Foreskin fibroblast (primary cell): ENCODE measurements at places on chromosomes 6 and 20.
A peak's percentile ranks its signal among the peaks of the same experiment; 100 is the strongest.

DNA sequence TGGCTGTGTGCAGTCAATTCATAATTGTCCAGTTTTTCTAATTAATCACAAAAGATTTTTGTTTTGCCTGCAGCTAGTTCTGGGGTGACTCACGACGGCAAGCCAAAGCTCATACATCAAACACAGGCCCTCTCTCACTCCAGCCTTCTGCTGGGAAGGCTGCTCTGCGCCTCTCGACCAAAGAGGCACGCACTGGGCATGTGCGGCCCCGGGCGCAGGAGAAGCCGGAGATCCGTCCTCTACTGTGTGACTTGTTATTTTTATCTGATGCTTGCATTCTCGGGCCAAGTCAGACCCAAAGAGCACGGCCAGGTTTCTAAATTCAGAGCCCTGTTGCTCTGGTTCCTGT lies 98.5 kb downstream of the TFAP2A start:
- DNase-seq = peak; percentile 92

DNA sequence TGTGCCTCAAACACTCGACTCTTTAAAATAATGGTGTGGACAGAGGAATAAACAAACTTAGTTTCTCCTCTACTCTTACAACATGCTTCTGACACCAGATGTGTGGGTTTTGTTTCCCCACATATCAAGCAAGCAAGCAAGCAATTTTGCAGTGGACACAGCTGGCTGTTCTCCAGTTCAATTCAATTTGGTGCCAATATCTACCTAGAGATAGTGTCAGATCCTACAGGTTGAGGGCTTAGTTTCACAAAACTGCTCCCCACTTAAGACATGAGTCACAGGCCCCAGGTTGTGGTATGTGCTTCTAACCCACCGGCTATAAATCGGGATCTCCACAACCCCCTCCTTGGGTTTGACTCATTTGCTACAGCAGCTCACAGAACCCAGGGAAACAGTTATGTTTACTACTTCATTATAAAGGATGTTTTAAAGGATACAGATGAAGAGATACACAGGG lies 131.4 kb upstream of the TRAF3IP2 start:
- DNase-seq = peak; percentile 35

DNA sequence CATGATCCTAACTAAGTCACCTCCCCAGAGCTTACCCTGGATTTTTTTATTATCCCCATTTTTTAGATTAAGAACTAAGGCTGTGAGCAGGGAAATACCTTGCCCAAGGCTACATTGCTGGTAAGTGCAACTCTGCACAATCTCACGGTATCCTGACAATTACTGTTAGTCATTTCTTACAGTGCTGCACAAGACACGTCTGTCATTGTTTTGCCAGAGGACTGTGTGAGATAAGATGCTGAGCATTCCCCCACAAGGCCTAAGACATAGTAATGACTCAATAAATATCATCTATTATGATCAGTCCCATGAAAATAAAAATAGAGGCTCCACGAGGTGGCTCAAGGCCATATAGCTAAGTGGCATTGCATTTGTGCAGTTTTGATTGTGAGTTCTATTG lies 21.0 kb downstream of the PFDN4 start:
- no peak for DNase-seq

- DNase-seq = peak; percentile 26
Measured at GRCh38 chr6:127938701-127939100, 37.8 kb upstream of the THEMIS start.

DNA sequence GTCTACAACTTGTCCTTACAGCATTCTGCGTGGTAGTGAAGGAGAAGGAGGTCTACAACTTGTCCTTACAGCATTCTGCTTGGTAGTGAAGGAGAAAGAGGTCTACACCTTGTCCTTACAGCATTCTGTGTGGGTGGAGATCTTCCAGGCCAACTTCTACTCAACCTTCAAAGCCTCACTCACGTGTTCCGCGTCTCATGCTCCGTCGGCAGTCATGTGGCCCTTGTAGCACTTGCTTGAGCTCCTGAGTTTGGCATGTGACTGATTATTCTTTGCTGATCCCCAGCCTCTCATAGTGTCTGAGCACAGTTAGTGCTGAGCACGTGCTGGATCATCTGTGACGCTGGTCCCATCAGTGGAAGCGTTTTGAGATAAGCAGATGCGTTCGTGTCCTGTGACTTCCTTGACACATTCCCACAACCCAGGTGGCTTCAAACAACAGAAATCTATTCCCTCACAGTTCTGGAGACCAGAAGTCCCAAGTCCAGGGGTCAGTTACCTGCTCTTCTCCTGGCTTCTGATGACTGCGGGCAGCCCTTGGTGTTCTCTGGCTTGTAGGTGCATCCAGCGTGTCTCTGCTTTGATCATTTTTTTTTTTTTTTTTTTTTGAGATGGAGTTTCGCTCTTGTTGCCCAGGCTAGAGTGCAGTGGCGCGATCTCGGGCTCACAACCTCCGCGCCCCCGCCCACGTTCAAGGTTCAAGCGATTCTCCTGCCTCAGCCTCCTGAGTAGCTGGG lies 2.6 kb downstream of the SS18L1 start:
- DNase-seq = no peak

- DNase-seq = no peak
Measured at GRCh38 chr6:136923116-136923953, 1.2 kb downstream of the SLC35D3 start.

DNA sequence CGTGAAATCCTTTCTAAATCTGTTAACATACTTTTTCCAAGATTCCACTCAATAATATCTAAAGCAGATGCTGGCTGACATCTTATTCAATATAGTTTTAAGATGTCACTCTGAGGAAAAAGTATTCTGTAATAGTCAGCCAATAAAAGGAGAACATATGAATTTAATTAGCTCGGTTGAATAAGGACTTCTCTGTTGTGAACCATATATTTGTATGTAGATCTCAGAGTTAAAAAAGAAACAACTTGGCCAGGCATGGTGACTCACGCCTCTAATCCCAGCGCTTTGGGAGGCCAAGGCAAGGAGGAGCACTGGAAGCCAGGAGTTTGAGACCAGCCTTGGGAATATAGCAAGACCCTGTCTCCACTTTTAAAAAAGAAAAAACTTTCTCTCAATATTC lies 7.4 kb upstream of the CD24 start:
- DNase-seq = peak; percentile 52

DNA sequence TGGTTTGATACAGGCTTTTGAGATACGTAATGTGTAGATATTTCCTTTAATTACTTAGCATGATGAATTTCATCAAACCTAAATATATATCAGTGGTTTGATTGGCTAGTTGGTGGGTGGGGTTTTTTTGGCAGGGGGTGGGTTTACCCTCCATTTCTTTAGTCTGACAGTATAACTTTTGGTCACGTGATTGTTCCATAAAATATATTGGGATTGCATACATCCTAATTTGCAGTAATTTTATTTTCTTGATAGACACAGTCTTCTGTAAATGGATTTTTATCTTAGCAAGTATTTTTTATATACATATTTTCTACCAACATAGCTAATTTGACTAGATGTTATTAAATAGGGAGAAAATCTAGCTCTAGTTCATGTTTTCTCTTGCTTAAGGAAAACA lies 177.4 kb upstream of the QKI start:
- DNase-seq = no peak

- DNase-seq = no peak
Measured at GRCh38 chr20:48054051-48054450, 268.8 kb upstream of the SULF2 start.

- peak; percentile 42 for DNase-seq
Measured at GRCh38 chr6:47633141-47633540, 65.2 kb upstream of the ADGRF4 start.

DNA sequence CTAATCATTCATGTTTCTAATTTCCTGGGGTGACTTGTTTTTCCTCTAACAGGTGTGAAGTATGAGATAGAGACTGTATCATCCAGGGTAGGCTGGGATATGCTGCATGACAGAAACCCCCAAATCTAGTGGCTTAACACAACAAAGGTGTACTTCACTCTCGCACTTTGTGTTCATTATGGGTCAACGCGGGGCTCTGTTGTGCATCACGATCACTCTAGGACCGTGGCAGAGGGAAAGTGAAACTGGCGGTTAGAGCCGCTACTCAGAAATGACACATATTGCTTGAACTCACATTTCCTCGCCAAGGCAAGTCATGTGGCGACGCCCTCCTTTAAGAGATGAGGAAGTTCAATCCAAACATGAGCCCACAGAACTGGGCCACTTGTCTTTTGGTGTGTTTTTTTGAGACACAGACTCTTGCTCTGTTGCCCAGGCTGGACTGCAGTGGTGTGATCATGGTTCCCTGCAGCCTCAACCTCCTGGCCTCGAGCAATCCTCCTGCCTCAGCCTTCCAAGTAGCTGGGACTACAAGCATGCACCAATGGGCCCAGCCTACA lies 41.3 kb downstream of the PCNA start:
- peak; percentile 31 for DNase-seq

DNA sequence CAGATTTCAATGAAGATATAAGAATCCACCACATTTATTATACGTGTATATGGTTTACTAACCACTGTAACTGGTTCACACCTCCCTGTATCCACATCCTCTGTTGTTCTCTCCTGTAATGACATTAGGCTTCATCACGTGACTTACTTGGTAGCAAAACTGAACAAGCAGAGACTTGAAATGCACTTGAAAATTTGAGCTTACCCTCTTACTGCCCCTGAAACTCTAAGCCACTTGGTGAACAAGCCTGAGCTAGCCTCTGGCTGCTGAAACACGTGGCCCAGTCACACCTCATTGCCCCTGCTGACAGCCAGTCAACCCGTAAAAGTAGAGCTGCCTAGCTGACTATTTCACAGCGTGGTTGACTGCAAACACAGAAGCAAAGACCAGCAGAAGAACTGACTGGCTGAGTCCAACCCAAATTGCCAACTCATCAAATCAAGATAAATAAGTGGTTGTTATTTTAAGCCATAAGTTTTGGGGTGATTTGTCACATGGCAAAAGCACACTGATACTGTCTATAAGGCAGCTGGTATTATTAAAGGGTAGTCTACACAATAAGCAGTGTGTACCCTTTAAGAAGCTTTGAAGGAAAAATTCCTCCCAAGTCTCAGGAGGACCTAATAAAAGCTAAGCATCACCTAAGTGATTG lies 109.0 kb downstream of the RALGAPA2 start:
- DNase-seq = no peak

- no peak for DNase-seq
Measured at GRCh38 chr6:43735642-43736199, 34.3 kb upstream of the VEGFA start.

DNA sequence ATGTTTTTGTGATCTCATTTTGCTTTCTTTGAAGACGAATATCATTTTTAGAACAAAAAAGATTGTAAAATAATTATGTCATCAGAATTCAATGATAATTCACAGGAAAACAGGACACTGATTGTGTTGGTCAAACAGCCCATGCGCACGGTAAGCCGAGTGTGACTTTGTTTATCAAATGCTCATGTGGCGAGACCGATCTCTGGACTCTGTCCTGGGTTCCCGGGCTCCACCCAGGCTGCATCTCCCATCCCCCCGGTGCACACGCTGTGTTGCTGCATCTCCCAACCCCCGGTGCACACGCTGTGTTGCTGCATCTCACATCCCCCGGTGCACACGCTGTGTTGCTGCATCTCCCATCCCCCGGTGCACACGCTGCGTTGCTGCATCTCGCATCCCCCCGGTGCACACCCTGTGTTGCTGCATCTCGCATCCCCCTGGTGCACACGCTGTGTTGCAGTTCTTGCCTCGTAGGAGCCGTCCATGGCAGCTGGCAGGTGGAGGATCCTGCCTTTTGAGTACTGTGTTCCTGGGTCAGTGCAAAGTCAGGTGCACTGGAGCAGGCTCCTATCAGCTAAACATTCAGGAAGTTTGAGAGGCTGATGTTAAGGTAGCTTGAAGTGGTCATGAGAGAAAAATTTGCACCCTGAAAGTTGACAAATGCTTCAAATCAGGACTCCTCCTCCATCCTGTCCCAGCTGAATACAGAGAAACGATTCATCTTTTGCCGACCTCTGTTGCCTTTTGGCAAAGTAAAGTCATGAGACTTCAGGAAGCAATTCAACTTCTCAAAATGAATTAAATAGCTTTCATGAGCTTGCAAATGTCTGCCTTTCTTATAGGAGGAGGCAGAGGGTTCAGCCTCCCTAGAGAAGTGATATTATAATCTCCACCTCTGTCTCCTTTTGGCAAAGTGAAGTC lies 77.1 kb upstream of the FRMD1 start:
- no peak for DNase-seq

GRCh38 chr20:706366-706885 lies 30.8 kb upstream of the SCRT2 start:
- no peak for DNase-seq

DNA sequence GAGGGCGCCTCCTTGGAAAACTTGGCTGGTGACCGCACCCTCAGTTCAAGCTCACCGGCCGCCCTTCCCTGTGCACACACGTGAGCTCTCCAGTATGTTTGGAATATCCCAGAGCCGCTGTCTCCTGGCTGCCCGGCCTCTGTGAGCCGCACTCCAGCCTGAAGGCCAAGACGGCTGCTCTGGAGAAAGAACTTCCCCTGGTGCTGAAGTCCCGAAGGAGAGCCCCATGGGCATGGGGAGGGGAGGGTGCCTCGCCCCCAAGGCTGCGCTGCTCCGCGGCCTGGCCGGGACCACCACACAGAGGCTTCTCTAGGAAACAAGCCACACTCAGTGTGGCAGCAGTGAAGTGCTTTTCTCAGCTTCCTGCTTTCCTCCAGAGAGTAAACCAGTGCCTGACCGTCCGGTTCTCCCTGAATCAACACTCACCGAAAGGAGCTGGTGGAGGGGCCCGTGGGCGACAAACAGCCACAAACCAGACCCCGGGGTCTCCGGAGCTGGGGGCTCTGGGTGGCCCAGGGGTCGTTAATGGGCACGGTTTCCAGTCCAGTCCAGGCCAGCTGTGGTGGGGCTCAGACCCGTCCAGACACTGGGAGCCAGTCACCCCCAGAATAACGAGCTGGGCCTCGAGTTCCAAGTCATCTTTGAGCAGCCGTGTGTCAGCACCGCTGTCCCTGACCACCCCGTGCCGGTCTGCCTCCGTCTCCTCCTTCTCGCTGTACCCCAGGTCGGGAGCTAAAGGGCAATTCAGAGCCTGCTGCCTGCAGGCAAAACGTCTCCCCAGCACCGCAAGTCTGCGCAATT lies 87.4 kb upstream of the BHLHE23 start:
- no peak for DNase-seq
